Fibroblast of skin of left quadriceps (primary cell): ENCODE measurements at places on chromosomes 13 and 19.

DNA sequence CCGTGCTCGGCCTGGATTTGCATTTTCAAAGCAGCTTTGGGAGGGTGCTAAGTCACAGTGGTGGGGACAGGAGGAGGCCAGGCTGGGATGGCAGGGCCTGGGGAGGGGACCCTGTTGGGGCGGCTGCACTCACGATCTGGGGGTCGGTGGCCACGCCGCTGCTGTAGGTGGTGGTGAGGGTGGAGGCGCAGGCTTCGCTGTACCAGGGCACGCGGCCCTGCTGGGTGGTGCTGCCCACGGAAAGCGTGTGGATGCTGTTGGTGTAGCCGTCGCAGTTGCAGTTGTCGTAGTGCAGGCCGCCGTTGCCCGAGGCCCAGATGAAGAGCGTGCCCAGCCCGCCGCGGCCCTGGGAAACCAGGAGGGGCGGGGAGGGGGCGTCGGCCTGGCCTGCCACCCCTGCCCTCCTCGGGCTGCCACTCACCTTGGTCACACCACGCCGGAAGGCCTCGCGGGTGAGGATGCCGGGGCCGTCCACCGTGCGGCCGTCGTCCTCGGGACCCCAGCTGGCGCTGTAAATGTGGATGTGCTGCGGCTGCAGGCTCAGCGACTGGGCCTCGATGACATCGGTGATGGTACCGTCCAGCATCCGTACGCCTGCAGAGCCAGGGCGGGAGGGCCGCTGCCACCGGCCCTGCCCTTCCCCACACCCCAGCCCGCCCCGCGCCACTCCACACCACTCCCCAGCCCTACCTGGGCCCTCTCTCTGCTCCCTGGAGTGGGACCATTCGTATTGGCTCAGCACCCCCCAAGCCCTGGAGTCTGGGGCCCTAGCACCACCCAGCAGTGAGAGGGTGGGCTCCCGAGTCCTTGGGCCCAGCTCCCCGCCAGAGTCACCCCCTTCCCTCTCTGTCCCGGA is 3.2 kb downstream of the PCSK4 start:
- DNase-seq, result no peak

GRCh38 chr13:32330441-32330840 is 15.1 kb downstream of the BRCA2 start:
- peak; percentile 54 for DNase-seq

GRCh38 chr13:52711286-52711685 is 28.3 kb downstream of the CNMD start:
- no peak for DNase-seq

DNA sequence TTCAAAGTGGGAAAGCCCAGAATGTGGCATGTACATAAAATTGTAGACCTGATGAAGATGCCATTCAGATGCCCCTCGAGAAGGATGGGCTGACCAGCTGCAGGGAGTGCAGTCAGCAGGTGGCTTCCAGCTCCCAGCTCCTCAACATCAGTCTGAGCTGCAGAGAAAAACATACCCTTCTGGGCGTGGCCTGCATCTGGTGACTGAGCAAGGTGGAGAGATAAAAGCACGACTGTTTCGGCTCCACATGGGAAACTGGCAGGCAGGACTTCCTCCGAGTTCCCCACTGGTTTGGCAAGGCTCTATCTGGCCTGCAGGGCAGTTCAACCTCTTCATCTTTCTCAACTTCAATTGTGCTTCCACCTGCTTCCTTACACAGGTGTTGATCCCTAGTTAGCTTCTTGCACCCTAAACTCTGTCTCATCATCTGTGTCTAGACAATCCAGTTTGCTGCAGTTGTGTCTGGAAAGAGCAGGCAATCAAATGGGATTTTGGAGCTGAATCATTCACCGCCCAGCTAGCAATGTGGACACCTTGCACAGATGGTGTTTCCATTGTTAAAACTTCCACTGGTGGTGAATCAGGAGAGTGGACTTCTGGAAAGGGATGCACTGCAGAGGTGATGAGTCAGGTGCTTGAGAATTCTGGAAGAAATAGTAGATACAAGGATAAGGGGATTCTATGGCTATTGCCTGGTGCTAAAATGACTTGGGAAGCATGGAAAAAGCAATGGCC is 56.8 kb downstream of the POLR1D start:
- no peak for DNase-seq

- DNase-seq, result no peak
These were observed 16.1 kb downstream of the CKM start for GRCh38 chr19:45306518-45307027.

GRCh38 chr19:13906910-13907309 is 909 bp downstream of the CC2D1A start:
- no peak for DNase-seq

GRCh38 chr13:59538512-59538911 is 625.2 kb downstream of the DIAPH3 start:
- no peak for DNase-seq

DNA sequence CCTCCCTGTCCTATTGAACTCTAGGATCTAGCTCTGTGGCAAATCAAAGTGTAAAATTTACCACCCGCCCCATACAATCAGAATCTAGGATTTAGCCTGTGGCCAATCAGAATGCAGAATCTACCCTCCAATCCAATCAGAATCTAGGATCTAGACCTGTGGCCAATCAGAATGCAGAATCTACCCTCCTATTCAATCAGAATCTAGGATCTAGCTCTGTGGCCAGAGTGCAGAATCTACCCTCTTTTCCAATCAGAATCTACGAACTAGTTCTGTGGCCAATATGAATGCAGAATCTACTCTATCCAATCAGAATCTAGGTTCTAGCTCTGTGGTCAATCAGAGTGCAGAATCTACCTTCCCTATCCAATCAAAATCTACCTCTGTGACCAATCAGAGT is 25.8 kb downstream of the PRKD2 start:
- DNase-seq, result no peak

- no peak for DNase-seq
These were observed 926 bp downstream of the ZNF587 start for GRCh38 chr19:57850553-57851017.

DNA sequence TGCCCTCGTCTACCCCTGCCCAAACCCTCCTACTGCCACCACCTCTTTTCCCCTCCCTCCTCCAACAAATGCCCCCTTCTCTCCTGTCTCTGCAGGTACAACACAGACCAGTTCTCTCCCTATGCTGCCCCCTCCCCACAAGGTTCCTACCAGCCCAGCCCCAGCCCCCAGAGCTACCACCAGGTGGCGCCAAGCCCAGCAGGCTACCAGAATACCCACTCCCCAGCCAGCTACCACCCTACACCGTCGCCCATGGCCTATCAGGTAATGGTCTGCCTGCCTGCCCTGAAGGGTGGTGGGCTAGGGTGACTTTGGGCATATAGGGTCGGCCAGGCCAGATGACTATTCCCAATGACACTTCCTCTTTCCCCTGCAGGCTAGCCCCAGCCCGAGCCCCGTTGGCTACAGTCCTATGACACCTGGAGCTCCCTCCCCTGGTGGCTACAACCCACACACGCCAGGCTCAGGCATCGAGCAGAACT is 6.5 kb upstream of the TIMM50 start:
- DNase-seq, result no peak

DNA sequence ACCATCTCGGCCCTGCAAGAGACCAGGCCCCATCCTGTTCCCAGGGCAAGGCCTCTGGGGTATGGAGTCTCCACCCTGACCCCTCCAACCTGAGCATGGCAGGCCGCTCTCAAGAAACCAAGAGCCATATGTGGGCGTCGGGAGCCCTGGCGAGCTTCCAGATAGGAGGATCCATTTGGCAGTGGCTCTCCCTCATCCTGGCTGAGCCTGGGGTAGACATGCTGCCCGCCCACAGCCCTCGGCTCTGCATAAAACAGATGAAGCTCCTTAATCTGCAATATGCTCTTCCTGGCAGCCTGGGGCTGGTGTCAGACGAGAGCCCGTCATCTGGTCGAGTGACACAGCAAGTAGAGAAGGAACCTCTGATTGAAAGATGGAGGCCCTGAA is 6.1 kb downstream of the ATP13A1 start:
- DNase-seq, result no peak

DNA sequence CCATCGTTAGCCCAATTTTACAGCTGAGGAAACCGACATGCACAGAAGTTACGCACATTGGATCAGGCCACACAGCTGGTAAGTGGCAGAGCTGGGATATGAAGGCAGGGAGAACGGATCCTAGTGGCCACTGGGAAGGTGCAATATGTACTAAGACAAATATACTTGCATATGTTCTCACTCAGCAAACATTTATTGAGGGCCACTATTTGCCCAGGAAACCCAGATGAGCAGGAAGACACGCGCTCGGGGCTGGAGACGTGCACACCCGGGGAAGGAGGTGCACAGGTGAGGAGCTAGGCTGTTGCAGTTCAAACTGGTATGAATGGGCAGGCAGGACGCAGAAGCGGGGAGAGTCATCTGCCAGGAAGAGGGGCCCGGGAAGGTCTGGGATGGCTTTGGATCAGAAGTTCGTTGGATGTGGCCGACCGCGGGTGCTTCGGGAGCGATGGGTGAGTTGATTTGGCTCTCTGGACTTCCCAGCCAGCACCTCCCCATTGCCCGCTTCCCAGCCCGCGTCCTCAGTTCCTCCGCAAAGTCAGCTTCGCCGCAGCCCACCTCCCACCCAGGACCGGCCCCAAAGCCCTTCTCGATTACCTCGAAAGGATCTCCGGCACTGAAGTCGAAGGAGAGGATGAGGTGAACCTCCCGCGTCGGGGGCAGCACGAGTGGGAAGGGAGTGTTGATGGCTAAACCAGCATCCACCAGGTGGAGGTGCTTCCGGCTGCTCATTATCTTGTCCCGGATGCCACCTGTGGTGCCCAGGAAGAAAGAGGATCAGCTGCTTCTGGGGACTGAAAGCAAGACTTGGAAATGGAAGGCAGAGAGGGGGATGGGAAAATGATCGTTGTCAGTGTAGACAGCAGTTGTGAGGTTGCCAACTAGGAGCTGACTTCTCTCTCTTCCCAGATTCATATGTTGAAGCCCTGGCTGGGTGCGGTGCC is 17.8 kb upstream of the CABP5 start:
- no peak for DNase-seq

DNA sequence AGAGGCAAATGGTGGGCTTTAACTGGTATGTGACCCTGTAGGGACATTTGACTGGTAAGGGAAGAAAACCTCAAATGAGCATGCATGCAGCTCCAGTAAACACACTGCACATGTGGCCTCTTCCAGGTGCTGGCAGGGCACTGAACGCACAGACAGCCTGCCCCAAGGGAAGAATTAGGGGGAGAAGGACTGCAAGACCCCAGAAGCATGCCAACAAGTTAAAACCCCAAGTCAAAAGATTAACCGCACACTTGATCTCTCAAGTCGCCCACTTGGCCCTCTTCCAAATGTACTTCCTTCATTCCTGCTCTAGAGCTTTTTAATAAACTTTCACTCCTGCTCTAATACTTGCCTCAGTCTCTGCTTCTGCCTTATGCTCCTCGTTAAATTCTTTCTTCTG is 46.9 kb upstream of the SLITRK1 start:
- no peak for DNase-seq

DNA sequence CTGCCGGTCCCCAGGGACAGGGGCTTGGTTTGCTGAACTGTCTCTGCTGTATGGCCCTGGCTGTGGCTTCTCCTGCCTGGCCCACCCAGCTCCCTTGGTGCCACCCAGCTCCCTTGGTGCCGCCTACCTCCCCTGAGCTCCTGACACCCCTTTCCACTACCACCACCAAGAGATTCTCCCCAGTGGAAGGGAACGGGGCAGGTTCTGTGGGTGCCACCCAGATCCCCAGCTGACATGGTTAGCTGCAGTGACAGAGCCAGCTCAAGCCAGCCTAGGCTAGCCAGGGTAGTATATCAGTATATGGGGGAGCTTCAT is 28.5 kb upstream of the POP4 start:
- no peak for DNase-seq

GRCh38 chr13:106551350-106551749 is 15.9 kb upstream of the EFNB2 start:
- DNase-seq, result no peak

GRCh38 chr13:95676105-95676761 is 706 bp upstream of the DNAJC3 start:
- no peak for DNase-seq

- no peak for DNase-seq
These were observed 22.6 kb downstream of the THSD1 start for GRCh38 chr13:52383366-52383765.

- DNase-seq, result no peak
These were observed 139.6 kb upstream of the HTR2A start for GRCh38 chr13:47036294-47037008.
